Naive thymus-derived CD8-positive, alpha-beta T cell (primary cell): ENCODE measurements at places on chromosomes 2 and 18.

DNA sequence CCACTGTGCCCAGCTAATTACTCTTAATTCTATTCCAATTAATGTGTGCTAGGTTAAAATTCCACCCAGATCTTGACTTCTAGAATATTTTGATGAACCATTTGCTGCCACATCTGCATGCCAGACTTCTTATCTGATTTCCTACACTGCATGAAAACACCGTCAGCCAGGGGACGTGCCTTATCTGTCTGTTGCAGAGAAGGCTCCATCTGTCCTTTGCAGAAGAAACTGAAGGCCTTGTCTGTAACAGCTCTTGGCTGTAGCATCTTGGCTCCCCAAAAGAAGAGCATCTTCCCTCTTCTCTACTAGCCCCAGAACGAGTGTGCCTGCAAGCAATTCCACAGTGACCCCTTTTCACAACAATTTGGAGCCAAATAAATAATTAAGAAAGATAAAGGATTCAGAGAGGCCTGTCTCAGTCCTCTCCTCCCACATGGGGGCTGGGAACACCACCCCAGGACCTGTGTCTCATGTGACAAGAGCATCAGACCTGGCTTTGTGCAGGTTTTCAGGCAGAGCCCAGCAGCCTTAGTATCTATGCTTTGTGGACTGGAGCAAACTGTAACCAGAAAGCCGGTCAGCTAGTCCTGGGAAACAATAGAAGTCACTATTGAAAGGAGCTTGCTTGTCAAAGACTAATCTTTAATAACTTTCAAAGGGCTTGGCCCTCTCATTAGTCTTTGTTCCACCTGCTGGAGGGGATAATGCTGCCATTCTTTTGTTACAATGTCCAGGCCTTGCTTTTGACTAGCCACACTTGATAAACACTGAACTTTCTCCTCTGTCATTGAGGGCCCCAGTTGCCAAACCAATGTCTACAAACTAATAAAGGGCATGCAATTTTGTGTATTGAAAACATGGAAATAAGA is 84.0 kb upstream of the NEUROD1 start:
- DNase-seq: no peak

- DNase-seq: no peak
Observed at GRCh38 chr2:8223695-8224346, 458.0 kb upstream of the ID2 start.

DNA sequence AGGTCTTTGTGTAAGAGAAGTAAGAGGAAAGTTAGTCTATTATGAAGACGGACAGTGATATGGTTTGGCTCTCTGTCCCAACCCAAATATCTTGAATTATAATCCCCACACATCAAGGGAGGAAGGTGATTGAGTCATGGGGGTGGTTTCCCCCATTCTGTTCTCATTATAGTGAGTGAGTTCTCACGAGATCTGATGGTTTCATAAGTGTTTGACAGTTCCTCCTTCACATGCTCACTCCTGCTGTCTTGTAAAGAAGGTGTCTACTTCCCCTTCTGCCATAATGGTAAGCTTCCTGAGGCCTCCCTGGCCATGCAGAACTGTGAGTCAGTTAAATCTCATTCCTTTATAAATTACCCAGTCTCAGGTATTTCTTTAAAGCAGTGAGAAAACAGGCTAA is 67.6 kb downstream of the NEURL3 start:
- DNase-seq: no peak

DNA sequence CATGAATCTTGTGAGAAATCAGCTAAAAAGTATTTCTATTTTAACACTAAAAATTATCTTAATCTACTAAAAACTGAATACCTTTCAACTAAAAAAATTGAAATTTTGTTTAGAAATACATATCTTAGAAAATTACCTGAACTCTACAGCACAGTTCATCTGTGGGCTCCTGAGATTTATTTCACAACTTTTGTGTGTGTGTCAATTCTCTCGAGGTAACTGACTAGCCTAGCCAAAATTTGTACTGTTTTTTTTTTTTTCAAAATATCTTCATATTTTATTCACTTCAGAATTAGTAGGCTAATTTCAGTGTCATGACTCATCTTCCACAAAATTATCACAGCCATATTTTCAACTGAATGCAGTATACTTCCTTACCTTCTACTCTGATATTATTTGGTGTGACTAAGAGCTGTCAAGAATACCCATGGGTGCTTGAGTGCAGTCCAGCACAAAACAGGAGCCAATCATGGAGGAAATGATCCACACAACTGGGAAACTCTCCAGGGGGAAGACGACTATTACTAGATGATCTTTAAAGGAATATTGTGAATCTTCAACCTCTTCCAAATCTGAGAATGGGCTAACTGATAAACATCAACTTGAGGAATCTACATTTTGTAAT is 174.6 kb downstream of the ZNF385B start:
- DNase-seq: no peak

- no peak for DNase-seq
Observed at GRCh38 chr18:23258566-23259469, 123.5 kb downstream of the CABLES1 start.

GRCh38 chr2:222176890-222177289 is 121.9 kb downstream of the PAX3 start:
- DNase-seq: no peak

DNA sequence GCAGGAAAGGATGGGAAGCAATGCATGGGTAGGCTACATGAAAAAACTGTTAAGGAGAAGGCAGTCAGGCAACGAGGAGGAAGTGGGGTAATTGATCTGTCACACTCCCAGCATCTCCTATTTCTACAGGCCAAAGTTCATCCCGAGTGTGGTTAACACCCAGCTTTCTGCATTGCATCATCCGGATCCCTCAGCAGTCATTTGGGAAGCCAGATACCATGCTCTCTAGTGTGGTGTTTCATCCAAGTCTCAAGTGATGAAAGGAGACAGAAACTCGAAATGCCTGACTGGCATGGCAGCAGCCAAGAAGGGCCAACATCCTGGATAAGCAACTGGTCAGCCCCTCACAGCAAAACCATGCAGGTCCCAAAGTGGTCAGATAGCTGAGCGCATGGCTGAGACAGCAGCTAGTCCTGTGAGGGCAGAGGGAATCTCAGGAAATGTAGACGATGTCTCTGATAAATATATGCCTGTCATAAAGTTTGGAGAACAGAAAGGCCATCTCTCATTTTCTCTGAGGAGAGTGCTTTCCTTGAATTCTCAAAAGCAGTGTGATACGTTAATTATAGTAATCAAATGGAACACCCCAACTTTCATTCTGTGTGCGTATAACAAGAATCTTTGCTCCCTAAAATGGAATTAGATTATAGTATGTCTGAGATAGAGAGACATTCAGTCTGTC is 24.8 kb upstream of the HNRNPA3 start:
- no peak for DNase-seq

DNA sequence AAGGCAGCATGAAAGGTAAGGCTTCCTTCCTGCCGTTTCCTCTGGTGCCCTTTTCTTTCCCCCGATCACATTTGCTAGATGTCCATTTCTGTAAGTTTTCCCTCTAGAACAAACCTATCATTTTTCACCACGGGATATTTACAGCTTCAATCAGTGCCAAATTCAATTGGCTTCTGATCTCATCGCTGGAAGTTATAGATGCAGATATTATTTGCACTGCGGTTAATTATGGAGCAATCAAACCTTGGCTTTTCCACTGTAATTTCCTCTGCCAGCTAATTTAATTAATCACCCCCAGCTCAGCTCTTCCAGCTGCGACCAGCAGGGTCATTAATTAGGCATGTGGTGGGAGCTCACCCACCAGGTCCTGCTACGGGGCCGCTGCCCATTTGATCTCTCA is 86.1 kb downstream of the GBX2 start:
- DNase-seq: no peak

DNA sequence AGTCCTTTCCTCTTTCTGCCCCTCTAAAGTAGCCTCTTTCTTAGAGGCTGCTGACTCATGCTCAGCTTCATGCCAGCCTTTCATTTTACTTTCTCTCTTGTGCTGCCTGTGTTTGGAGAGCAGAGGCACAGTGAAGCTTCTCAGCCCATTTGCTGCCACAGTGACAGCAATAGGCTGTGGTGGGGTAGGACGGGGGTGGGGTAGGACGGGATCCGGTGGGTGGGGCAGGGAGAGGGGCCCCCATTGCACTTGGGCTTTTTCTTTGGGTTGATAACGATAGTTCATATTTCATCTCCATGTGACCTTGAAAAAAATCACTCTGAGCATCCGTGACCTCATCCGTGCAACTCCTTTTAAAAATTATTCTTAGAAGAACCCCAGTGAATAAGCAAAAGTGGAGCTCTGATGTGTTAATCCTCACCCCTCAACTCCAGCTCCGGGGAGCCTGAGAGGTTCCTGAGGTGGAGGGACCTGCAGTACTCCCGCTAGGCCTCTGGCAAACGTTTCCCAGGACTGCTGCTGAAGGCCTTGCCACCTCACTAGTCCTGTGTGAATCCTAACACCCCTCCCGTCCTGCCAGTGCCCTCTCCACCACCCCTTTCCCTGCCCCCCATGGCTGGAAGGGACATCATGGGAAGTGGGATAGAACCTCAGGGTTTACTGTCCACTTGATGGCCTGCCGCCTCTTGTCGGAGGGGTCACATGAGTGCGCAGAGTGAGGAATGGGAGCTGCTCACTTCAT is 70.8 kb downstream of the INPP4A start:
- DNase-seq: no peak

- DNase-seq: no peak
Observed at GRCh38 chr2:230946429-230947234, 21.6 kb upstream of the GPR55 start.

GRCh38 chr2:64839844-64840243 is 149.4 kb upstream of the SLC1A4 start:
- peak; percentile 70 for DNase-seq

- DNase-seq: no peak
Observed at GRCh38 chr2:11578986-11579774, 45.3 kb downstream of the GREB1 start.

- no peak for DNase-seq
Observed at GRCh38 chr2:20913491-20913890, 90.6 kb upstream of the LDAH start.

DNA sequence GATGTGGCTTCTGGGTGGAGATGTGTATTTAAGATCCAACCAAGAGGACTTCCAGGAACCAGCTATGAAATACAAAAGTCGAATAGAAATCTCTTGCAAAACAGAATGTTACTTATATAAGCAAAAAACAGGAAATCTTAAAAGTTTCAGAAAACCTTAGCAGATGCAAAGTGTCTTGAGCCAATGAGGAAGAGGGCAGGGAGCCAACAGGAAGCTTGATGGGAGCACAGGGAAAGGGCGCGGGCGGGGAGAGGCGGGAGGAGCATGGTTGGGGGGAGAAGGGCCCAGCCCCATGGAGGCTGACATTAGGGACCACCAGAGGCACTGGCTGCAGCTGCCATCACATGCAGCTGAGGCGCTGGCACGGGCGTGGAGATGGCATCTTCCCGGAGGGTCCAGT is 203.3 kb downstream of the SNTG2 start:
- no peak for DNase-seq

DNA sequence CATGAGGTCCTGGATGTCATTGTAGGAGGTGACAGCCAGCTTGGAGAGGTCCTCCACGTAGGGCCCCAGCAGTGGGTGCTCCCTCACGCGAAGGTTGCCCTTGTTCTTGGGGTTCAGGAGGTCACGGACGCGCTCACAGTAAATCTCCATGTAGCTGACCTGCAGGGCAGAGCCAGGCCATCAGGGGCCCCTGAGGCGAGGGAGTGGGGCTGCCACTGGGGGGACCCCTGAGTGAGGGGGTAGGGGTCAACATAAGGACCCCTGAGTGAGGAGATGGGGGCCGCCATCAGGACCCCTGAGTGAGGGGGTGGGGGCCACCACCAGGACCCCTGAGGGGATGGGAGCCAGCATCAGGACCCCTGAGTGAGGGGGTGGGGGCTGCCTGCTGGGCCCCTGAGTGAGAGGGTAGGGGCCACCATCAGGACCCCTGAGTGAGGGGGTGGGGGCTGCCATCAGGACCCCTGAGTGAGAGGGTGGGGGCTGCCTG is 33.6 kb downstream of the KIF1A start:
- DNase-seq: no peak

DNA sequence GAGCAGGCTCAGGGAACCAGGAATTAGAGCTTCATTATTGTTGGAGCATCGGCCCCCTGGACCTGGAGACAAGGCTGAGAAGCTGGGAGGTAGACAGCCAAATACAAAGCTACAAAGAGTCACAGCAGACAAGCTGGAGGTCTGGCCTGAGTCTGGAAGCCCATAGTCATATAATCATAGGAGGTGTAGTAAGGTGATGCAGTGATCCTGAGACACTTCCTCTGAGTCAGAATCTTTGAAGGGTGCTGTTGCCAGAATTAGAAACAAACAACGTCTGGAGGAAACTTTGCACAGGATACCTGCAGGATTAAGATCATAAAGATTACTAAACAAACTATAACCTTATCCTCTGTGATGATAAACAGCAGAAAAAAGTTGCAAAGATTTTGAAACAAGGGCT is 213.8 kb downstream of the DSC3 start:
- no peak for DNase-seq

- no peak for DNase-seq
Observed at GRCh38 chr18:48300463-48300961, 108.7 kb downstream of the ZBTB7C start.

- DNase-seq: no peak
Observed at GRCh38 chr2:156867201-156867600, 390.3 kb upstream of the GALNT5 start.

GRCh38 chr2:207511851-207512250 is 17.9 kb upstream of the CREB1 start:
- DNase-seq: no peak

DNA sequence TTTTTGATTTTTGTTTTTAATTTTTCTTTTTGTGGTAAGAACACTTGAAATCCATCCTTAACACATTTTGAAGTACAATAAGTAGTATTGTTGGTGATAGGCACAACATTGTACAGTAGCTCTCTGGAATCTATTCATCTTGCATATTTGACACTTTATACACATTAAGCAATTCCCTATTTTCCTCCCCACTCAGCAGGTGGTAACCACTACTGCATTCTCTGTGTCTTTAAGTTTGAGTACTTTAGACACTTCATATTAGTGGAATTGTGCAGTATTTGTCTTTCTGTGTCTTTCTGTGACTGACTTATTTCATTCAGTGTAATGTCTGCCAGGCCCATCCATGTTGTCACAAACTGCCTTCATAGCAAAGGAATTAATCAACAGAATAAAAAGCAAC is 471.7 kb upstream of the CDH20 start:
- no peak for DNase-seq

DNA sequence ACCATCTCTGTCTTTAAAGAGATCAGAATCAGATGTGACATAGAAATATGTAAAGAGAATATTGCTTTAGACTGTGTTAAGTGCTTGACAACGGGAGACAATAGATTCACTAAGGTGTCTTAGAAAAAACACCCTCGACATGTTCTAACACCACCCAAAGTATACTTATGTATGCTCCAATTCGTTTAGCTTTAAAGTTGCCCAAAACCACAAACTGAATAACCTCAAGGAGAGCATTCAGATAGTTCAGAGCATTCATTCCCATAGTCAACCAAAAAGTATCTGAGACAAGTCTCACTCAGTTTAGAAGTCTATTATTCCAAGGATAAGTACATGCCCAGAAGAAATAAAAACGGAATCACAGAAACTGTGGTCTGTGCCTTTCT is 96.4 kb downstream of the KYNU start:
- no peak for DNase-seq
